HFFc6 (cell line): ENCODE measurements at places on chromosomes 12 and 14.

DNA sequence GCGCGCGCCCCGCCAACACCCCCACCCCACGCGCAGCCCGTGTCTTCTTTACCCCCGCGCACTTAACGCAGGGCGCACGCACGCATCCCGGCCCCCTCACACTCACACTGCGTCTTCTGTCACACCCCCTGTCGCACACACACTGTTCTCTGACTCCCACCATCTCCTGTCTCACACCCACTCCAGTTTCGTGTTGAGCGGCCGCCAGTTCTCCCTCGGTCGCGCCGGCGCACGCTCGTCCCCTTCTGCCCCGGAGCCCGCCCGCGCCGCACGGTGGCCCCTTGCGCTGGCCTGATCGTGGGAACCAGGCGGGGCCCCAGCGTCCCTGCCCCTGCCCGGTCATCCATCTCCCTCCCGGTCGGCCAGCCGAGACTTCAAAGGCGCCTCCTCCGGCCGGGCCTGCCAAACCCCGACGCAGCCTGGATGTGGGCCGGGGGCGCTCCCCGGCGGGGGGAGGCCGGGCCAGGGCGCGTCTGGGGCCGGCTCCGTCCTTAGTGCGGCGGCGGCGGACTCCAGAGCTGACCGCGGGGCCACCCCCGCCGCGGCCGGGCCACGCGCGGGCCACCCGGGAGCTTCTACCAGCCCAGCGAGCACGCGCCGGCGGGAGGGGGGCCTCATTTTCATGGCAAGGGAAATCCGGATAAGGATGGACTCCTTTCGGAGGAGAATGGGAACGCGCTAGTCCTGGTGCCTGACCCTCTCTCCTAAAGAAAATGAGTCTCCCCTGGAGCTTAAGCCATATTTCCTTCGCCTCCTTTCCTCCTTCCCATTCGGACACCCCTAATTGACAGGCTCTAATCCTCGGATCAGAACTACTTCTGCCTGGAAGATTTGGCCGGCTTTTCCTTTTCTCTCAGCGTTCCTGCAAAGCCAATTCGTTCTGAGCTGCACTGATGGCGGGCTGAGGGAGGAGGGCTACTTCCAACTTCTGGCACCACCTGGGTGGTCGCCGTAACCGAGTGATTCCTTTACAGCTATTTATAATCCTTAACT lies 82.0 kb upstream of the HMGA2 start:
- DNase-seq: peak; percentile 32

GRCh38 chr12:57208631-57209282 lies 7.8 kb upstream of the NXPH4 start:
- no peak for DNase-seq

- DNase-seq: no peak
Measured at GRCh38 chr14:105495101-105495989, 4.3 kb downstream of the TEDC1 start.

GRCh38 chr12:78406828-78407227 lies 457.7 kb upstream of the SYT1 start:
- no peak for DNase-seq

GRCh38 chr12:116165036-116165425 lies 112.5 kb downstream of the MED13L start:
- DNase-seq: peak; percentile 42

DNA sequence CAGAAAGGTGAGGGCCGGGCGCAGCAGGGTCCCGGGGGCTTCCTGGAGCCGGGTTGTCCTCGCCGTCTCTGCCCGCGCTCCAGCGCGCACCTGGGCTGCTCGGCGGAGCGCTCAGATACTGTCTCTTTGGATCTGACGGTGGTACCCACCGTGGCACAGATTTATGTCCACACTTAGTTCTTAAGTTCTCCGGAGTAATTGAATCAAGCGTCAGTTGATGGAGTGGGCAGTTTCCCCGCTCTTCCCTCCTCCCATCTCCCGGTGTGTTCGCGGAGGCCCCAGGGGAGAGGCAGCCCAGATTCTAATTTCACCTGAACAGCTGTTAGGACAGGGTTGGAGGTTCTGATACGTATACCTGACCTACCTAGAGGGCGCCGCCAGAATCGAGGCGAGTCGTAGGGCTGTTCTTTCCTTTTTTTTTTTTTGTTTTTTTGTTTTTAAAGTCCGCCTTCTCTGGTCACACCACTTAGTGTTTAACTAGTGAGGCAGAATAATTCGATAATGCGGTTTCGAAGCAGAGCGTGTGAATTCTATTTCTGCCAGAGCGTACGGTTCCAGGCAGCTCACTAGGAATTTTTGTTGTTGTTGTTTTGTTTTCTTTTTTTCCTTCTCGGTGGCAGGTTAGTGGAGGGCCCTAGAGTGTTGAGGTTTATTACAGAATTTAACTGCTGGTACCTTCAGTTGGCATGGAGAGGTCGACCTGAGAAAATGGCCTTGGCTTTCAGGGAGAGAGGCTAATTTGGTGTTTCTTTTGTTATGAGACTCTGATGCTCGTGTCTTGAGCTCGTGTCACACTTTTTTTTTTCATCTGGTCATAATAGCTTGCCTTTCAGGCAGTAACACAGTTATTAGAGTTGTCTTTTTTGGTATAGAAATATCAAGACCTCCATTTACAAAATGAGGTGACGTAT lies 22.3 kb upstream of the GNS start:
- no peak for DNase-seq

GRCh38 chr14:64303471-64303917 lies 9.3 kb upstream of the ESR2 start:
- DNase-seq: peak; percentile 62

DNA sequence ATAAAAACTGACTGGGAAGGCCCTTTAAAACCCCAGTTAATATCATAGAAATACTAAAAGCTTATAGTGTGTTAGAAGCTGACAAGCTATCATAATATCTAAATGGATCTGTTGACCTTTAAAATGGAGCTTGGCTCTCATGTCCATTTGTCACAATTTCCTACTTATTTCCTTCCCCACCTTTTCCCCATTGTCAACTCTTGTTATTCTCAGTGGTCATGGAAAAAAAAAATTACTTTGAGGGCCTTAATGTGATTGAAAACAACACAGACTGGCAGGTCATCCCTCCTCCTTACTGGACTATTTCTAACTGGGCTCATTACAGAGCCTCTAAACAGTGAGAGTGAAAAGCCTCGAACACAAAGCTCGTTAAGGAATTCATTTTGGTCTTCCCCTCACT lies 13.7 kb upstream of the WNK1 start:
- DNase-seq: no peak

DNA sequence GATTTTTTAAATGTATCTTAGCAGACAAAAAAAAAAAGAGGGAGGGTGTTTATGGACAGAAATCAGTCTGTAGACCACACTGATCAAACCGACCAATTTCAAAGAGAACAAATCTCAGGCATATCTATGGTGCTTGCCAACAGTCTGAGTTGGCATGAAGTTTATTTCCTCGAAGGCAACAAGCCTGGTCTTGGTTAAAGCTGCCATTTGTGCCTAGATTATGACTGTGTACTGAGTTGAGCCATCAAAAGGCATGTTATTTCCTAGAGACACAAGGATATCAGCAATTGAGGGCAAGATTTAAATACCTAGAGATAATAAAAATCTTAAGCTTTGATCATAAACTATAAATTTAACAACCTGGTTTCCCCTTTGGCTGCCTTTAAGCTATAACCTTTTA lies 119.2 kb downstream of the SLC2A13 start:
- no peak for DNase-seq
